ENCODE measurements at places on chromosomes 5 and 9. TPM values are rescaled to one million over a fixed set of nuclear protein-coding genes. Genes with fewer than 3 reads are reported as not detected.

DNA sequence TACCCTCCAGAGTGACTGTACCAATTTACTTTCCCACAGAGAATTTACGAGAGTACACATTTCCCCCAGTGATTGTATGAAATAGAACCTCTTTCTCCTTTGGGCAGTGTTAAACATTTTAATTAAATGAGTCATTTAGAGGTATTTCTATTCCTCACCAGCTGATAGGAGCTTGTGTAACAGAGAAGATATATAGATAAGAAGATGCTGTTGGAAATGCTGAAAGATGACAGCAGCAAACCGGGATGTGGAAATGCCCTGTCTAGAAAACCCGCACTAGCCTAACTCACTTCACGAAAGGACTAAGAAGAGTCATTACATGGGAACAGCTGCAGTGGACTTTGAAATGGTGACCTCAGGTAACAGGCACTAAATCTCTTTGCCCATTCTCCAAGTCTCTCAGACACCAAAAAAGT, 68.3 kb downstream of the LPAR1 start:
- DNase-seq = no peak

- no peak for DNase-seq
These were observed 95.1 kb downstream of the DAPK1 start for GRCh38 chr9:87592554-87593358.

- no peak for DNase-seq
These were observed 72.1 kb downstream of the C7 start for GRCh38 chr5:40981420-40981819.

- no peak for DNase-seq
These were observed 203.9 kb downstream of the RAB3C start for GRCh38 chr5:58786711-58787303.

GRCh38 chr5:178996156-178996555, 1.0 kb upstream of the GRM6 start:
- peak; percentile 11 for DNase-seq

DNA sequence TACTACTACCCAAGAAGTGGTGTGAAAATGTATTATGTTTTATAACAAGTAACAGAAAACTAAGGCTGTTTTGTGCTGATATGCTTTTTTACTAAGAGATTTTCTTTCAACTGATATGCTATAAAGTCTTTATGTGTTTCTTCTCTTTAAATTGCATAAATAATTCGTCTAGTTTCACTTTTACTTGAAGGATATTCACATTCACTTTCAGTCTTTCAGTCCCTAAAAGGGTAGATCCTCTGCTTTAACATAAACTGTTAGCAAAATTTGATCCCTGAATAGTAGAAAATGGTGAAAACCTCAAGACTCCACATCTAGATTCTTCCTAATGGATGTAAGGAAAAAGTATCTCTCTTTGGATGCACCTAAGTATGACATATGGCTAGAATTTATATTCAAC, 69.0 kb upstream of the FST start:
- no peak for DNase-seq

DNA sequence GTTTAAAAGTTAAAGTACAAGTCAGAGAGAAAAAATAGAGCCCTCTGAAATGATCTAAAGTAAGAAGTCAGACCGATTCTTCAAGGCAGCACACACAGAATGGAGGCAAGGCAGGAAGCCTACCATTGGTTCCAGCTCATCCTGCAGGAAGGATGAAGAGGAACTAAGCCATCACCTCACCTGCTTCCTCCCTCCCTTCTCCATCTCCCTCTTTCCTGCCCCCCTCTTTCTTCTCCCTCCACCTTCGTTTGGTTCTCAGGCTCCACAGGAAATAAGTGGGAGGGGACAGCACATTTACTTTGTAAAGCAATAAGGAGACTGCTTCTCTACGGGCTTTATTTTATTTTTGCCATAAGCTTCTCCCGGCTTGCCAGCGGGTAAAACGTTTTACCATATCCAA, 213.4 kb downstream of the TRIM32 start:
- DNase-seq = peak; percentile 56

- peak; percentile 90 for DNase-seq
These were observed 2.1 kb downstream of the TLN1 start for GRCh38 chr9:35729700-35730485.

DNA sequence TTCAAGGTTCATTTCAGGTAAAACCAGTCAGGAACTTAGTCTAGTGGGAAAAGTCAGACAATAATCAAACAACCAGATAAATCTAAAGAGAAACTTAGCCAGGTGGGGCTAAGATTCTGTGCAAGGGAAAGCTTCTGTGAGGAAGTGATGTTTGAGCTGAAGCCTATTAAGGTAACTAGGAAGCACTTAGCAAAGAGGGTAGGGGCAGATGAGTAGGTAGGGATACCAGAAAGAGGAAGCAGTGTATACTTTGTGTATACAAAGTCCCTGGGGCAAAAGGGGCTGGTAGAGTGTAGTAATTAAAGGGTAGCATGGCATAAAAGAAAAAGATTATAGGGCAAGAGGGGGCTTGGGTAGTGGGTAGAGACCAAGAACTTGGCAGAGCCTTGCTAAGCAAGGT, 3.6 kb upstream of the SPATA24 start:
- no peak for DNase-seq

GRCh38 chr5:172380987-172381643, 73.2 kb downstream of the SH3PXD2B start:
- no peak for DNase-seq

Gene EXD3
- polyA plus RNA-seq = 9.7 TPM

Gene C5orf52
- polyA plus RNA-seq = not detected

Gene DEPDC1B
- polyA plus RNA-seq = 35.8 TPM

Gene RNF224
- polyA plus RNA-seq = not detected

Gene PCA3
- 0.76 TPM for polyA plus RNA-seq
